ENCODE measurements at places on chromosomes 2 and 18. TPM values are rescaled to one million over a fixed set of nuclear protein-coding genes. Genes with fewer than 3 reads are reported as not detected.
A peak's percentile ranks its signal among the peaks of the same experiment; 100 is the strongest.

Gene ERCC3
- 35.3 TPM for total RNA-seq

GRCh38 chr2:55425431-55425831, 5.8 kb upstream of the CCDC88A start:
- no peak for DNase-seq

Gene PXDN
- 34.4 TPM for total RNA-seq

Gene RTKN
- total RNA-seq: 13.5 TPM

DNA sequence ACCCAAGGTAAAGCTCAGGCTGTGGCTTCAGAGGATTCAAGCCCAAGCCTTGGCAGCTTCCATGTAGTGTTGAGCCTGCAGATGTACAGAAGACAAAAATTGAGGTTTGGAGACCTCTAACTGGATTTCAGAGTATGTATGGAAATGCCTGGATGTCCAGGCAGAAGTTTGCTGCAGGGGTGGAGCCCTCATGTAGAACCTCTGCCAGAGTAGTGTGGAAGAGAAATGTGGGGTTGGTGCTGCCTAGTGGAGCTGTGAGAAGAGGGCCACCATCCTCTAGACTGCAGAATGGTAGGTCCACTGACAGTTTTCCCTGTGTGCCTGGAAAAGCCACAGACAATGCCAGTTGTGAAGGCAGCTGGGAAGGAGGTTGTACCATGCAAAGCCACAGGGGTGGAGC, 239.9 kb downstream of the SPAG16 start:
- DNase-seq: no peak

Gene KCNIP3
- total RNA-seq: 11.8 TPM

DNA sequence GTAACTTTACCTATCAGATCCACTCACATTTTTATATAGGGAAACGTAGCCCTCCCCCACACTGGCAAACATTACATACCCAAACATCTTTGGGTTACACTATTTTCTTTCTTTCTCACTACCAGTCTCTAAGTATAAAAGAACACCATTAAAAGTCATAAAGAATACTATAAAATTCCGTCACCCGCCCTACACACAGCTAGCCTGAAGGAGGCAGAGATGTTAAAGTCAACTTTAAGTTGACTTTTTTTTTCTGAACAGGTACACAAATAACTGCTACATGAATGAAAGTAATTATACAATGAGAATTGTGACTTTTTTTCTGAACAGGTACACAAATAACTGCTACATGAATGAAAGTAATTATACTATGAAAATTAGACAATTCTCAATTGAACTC, 628.3 kb downstream of the NUP35 start:
- DNase-seq: no peak

Gene G6PC2
- not detected for total RNA-seq

DNA sequence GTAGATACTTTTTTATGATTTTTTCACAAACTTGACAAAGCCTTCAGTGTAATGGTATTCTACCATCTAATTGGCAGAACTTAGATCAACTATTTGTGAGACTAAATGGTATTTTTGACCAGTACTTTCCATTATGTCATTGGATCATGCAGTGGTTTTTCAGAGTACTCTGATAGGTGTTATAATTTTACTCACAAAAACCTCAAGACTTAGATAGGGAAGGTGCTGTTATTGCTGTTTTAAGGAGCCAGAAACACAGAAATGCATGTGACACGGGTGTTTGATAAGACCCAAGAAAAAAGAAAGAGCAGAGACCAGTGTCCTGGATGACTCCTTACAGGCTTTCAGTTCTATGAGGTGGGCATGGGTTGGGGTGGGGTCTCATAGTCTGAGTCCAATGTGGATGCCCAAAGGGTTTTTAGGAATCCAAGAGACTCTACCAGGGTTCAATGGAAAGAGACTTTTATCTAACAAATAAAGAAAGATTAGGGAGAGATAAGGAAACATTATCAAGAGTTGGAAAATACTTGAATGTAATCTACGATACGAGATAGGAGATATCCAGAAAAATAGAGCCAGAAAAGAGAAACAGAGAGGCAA, 31.3 kb downstream of the SP140 start:
- DNase-seq: no peak

GRCh38 chr2:146278881-146279280, 1565.9 kb upstream of the ACVR2A start:
- DNase-seq: no peak

DNA sequence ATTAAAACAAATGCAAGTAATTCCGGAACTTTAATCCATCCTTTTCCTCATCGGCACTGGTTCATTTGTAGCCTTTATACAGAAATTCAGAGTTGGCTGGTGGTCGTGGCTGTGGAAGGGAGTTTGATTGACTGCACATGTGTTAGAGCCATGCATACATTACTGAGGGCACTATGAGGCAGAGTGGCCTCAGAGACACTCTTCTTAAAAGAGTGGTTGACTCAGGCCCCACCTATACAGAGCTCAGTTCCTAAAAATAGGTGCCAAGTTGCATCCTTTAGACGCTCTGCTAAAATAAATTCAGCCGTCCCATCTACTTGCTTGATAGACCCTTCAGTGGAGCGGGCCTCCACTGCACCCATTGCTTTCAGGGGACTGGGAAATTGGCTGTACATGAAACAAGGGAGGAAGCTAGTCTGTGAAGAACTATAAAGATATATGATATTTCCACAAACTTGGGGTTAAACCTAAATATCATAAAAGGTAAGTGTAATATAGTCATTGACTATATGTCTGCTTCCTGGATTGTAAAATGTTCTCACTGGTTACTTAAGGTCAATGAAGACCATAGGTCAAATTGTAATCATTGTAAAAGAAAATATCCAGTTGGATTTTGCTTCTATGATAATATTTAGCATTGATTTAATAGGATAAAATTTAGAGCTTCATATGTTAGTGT, 298.9 kb downstream of the XIRP2 start:
- no peak for DNase-seq

- DNase-seq: no peak
Measured at GRCh38 chr18:75129717-75130477, 79.0 kb downstream of the PTGR3 start.

DNA sequence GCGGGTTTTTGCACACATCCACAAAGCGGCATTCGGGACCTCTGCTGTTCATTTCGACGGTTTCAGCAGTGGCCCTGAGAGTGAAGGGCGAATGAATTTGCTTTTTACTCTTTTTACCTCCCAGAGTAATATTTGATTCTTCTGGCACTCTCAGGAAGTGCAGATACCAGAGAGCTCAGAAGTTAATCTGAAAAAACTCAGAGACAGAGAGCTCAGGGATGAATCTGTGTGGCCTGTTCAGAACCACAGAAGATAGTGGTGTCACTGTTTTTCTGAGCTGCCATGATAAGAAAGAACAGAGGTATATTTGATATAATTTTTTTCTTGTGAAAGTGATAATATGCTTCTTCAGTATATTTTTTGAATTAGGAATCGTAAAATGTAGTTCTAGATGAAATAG, 129.3 kb downstream of the MBP start:
- DNase-seq: no peak

GRCh38 chr2:205025580-205026240, 480.4 kb downstream of the PARD3B start:
- no peak for DNase-seq

DNA sequence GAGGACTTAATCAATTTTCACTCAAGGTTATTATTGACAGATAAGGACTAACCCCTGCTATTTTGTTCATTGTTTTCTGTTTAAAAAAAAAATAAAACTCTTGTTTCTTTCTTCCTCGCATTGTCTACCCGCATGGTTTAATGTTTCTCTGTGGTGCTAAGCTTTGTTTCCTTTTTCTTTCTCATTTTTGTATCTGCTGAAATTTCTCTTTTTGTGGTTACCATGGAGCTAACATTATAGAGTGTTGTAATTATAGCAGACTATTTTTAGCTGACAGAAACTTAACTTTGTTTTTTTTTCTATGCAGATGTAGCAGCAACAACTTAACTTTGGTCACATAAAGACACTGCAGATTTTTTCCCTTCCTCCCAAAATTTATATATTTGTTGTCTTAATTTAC, 43.1 kb upstream of the CHN1 start:
- DNase-seq: no peak

GRCh38 chr2:138829326-138829919, 49.2 kb upstream of the NXPH2 start:
- DNase-seq: no peak

Gene SLC5A7
- 1.8 TPM for total RNA-seq

GRCh38 chr2:46555646-46556234, 76.4 kb downstream of the TMEM247 start:
- DNase-seq: no peak

GRCh38 chr2:227163998-227164762, at the start of the genes COL4A3 and COL4A4:
COL4A3 (plus strand) TSS chr2:227164624; CDS start chr2:227164727, 103 bp downstream.
COL4A4 (minus strand) TSS chr2:227164205; CDS start chr2:227147483, 16,722 bp downstream.
- peak; percentile 67 for DNase-seq

- DNase-seq: no peak
Measured at GRCh38 chr2:1591461-1591770, 152.9 kb downstream of the PXDN start.

- DNase-seq: no peak
Measured at GRCh38 chr2:147006736-147007141, 838.1 kb upstream of the ACVR2A start.

GRCh38 chr2:30402441-30403182, 44.4 kb upstream of the LCLAT1 start:
- no peak for DNase-seq

- DNase-seq: no peak
Measured at GRCh38 chr2:124983595-124983994, 958.5 kb downstream of the CNTNAP5 start.

DNA sequence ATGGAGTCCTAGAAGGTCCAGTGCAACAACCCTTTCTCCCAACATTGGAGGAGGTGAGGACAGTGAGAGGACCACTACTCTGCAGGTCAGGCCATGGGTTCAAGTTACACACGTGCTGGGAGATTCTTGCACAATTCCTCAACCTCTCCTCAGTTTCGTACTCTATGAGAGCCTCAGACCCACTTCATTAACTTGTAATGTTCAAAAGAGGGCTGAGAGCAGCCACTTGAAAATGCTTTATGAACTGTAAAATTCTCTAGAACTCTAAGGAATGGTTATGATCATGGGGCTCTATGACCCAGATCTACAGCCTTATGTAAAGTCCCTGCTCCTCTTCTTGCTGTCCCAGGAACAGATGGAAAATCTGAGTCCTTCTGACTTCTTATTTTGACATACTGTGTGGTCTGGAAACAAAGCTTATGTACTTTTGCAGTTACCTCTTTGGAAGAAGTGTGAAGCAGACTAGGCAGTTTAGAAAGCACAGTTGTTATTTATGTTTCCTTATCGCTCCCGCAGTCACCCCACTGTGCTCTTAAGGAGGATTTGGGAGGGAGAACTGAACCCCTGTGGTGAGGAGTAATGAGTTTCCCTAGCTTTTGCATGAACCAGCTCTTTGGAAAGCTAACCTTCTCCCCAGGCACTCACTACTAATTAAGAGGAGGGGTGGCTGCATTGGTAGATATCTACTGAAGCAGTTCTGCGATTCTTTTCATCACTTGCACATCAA, 296.6 kb downstream of the LRRTM1 start:
- DNase-seq: no peak

Gene HOXD9
- total RNA-seq: 11.2 TPM

DNA sequence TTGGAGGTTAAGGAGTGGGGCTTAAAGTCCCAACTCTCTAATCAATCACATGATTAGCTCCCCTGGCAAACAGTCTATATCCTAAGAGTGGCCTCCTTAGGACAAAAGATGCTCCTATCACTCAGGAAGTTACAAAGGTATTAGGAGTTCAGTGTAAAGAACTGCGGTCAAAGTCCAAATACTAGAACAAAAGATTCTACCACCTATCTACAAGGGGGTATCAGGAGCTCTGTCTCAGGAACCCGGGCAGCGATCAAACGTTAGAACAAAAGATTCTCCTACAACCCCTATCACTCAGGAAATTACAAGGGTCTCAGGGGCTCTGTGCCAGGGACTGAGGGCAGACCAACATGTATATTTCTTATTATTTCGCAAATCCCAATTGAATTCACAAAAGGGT, 58.0 kb downstream of the DTNB start:
- no peak for DNase-seq

DNA sequence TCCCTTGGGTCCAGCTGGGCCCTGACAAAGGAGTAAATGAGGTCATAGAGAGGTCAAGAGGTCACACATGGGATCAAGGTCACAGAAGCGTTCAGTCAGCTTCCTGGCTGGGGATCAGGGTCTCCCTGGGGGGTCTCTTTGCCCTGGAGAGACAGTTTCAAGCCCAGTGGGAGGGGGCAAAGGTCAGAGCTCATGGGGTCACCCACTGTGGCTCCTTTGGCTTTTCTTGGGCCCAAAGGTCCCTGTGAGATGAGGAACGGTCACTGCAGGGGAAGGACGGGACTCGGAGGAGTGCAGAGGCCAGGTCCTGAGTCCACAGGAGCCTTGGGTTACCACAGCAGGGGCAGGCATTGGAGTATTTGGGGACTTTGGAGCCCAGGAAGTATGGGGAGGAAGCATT, 30.7 kb upstream of the ANKRD62 start:
- no peak for DNase-seq

DNA sequence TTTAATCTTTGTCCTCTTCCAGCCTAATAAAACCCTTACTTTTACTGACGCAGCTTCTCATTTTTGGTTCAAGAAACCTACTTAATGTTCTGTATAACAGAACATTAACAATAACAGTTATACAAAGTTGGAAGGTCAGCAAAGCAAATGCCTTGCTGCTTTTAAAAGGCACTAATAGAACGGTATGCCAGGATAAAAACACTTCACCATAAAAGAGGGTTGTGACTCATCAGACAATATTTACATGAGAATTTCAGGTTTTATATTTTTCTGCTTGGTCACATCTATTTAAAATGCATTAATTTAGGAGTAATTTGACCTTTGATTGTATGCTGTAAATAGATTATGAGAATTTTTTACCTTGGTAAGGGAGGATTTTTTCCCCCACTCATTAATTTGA, 3.0 kb downstream of the KLHL41 start:
- no peak for DNase-seq

Gene NXPH2
- total RNA-seq: not detected

Gene LRRTM1
- total RNA-seq: 3.0 TPM

Gene CCDC102B
- total RNA-seq: 6.7 TPM

All from sigmoid colon (tissue), 7 donors.